Fibroblast of villous mesenchyme (primary cell): ENCODE measurements at places on chromosomes 12 and 14. TPM values are rescaled to one million over a fixed set of nuclear protein-coding genes. Genes with fewer than 3 reads are reported as not detected.

- peak; percentile 73 for DNase-seq
Measured at GRCh38 chr12:115155665-115156645, 472.0 kb upstream of the TBX3 start.

GRCh38 chr14:33768458-33768830 is 182.4 kb downstream of the EGLN3 start:
- DNase-seq: no peak

Gene FAM186B
- under 0.01 TPM in 2 replicates for total RNA-seq

GRCh38 chr12:118044075-118044474 is 16.9 kb downstream of the WSB2 start:
- DNase-seq: no peak

Gene CIROP
- total RNA-seq: not detected in 2 replicates

DNA sequence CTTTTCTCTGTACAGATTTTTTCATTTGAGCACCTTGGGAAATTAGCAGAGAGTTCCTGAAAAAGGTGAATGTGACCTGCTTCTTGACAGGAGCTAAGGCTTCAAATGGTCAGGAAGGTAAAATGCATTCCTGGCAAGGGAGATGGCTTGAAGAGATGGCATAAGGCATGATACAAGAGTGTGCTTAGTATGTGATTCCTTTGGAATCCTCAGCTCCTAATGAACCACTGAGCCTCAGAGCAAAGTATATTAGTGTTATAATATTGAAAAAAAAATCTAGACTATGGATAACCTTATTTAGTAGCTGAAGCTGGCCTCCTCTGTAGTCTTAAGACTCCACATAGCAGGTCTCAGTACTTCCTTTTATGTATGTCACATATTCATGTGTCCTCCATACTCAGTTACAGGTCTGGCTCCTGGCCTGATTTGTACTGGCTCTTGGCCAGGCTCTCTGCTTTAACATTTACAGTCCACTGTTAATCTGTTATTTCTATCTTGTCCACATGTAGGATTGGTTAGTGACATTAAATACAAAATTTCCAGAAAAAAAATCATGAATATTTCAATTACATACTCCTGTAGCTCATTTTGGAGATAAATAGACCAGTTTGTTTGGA is 17.9 kb downstream of the TOGARAM1 start:
- no peak for DNase-seq

Gene ETFBKMT
- 2.3 and 2.6 TPM in 2 replicates for total RNA-seq
